ENCODE measurements at places on chromosomes 4 and X. TPM values are rescaled to one million over a fixed set of nuclear protein-coding genes. Genes with fewer than 3 reads are reported as not detected.
A peak's percentile ranks its signal among the peaks of the same experiment; 100 is the strongest.

- peak; percentile 6 for DNase-seq
Observed at GRCh38 chrX:79081895-79082512, 62.5 kb upstream of the GPR174 start.

GRCh38 chr4:182010876-182011275 lies 232.3 kb upstream of the TENM3 start:
- DNase-seq: no peak

DNA sequence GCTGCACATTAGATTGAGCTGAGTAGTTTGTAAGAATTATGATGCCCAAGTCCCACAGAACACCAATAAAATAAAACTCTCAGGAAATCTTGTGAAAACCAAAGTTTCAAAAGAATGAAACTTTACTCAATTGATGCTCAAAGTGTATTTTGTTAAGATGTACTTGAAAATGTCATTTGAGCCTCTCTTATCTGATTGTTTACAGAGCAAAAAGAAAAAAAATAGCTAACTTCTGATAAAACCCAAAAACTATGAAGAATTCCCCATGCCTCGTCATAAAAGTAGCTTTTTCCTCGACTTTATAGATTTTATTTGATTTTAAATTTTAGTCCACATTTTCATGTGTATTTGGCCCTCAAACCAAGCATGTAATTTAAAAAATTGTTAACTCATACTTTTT lies 521.5 kb upstream of the FTHL17 start:
- no peak for DNase-seq

DNA sequence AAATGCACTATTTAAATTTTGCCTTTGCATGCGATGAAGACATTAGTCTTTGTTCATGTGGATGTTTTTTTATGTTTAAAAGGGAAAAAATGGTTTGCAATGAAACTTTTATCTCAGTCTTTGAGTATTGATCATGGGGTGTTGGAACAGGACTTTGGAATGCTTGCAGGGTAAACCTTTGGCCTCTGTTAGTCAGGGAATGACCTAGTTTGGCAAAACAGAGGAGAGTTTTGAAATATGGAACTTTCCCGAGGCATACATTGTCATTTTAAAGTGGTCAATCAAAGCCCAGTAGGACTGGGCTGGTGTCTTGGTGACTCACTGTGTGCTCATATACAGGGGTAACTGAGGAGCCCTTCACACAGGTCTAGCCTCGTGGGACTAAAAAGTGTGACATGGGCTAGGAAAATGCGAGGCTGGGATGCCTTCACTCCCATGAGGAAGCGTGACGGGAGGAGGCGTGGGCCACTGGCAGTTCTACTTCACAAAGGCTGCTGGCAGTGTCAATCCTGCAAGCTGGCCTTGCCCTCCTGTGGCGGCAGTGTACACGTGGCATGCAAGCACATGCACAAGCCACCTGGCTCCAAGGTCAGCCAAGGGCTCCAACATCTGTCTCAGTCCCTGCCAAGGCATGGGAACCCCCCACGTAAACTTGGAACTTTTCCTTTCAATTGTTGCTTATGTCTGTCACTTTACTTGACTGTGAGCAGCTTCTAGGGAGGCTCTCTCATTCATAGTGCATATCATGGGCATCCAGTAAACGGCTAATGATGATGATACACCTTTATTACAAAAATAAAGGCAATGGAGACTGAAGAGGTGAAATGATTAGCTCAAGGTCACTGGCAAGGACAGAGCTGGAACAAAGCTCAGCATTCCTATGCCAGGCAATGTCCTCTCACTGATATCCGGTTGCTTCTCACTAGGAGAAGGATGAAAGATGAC lies 5.2 kb upstream of the F11 start:
- no peak for DNase-seq

- DNase-seq: no peak
Observed at GRCh38 chr4:69617083-69617694, 22.3 kb downstream of the UGT2A2 start.

Gene RELL1
- 2.3 TPM for polyA plus RNA-seq

Gene UGT2B11
- not detected for polyA plus RNA-seq
